Left lung (tissue), 14 donors: ENCODE measurements at places on chromosomes 6 and 20. TPM values are rescaled to one million over a fixed set of nuclear protein-coding genes. Genes with fewer than 3 reads are reported as not detected.

Gene PTPRT
- 2.9 TPM for total RNA-seq

Gene HCRTR2
- total RNA-seq, result not detected

- no peak overlapping the region for H3K4me3 ChIP-seq
- no peak overlapping the region for H3K27ac ChIP-seq
- H3K4me1 ChIP-seq, result no peaks in the 10 kb centered on the region
- no peak for DNase-seq
These were observed 294.6 kb upstream of the EPHA7 start for GRCh38 chr6:93713974-93714373.

- no peak for DNase-seq
- H3K4me1 ChIP-seq, result no peaks in the 10 kb centered on the region
- H3K4me3 ChIP-seq, result no peak overlapping the region
- no peaks in the 10 kb centered on the region for H3K27me3 ChIP-seq
These were observed 116.9 kb upstream of the ENPP5 start for GRCh38 chr6:46287681-46288080.

DNA sequence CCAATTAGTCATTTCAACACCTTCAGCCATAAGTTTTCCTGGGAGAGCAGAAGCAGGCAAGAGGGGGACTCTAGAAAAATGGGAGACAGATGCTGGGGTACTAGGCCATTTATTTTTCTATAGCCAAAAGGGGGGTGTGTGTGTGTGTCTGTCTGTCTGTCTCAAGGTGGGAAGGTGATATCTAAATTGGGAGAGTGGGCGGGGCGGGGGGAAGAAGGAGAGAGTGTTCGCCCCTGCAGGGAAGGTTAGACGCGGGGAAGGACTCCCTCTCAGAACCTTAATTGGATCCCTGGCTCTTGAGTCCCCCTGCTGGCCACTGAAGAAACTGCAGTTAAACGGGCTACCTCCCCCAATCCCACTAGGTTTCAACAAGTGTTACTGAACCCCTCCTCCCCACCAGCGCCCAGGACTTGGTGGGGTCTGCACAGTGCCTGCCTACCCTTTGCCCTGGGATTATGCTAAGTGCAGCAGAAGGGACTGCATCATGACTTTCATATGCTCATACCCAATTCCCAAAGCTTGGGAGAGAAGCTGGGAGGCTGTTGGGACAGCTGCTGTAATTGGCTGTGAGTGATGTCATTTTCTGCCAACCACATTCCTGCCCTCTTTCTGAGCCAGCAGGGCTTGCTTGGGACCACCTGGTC, 45.8 kb downstream of the FOXP4 start:
- H3K36me3 ChIP-seq, result no peaks in the 10 kb centered on the region
- H3K4me1 ChIP-seq, result no peaks in the 10 kb centered on the region
- no peak overlapping the region for H3K4me3 ChIP-seq
- no peak overlapping the region for H3K27ac ChIP-seq
- DNase-seq, result peak; percentile 64

GRCh38 chr6:168385037-168385759, 55.8 kb upstream of the SMOC2 start:
- peak overlapping the region; percentile 69 for H3K27ac ChIP-seq
- H3K27me3 ChIP-seq, result no peaks in the 10 kb centered on the region
- DNase-seq, result no peak
- no peaks in the 10 kb centered on the region for H3K36me3 ChIP-seq
- no peaks in the 10 kb centered on the region for H3K4me1 ChIP-seq

- no peaks in the 10 kb centered on the region for H3K4me1 ChIP-seq
- no peaks in the 10 kb centered on the region for H3K36me3 ChIP-seq
- no peak overlapping the region for H3K4me3 ChIP-seq
- no peak overlapping the region for H3K27ac ChIP-seq
- no peak for DNase-seq
These were observed 62.8 kb downstream of the SAMD3 start for GRCh38 chr6:130159956-130160355.

DNA sequence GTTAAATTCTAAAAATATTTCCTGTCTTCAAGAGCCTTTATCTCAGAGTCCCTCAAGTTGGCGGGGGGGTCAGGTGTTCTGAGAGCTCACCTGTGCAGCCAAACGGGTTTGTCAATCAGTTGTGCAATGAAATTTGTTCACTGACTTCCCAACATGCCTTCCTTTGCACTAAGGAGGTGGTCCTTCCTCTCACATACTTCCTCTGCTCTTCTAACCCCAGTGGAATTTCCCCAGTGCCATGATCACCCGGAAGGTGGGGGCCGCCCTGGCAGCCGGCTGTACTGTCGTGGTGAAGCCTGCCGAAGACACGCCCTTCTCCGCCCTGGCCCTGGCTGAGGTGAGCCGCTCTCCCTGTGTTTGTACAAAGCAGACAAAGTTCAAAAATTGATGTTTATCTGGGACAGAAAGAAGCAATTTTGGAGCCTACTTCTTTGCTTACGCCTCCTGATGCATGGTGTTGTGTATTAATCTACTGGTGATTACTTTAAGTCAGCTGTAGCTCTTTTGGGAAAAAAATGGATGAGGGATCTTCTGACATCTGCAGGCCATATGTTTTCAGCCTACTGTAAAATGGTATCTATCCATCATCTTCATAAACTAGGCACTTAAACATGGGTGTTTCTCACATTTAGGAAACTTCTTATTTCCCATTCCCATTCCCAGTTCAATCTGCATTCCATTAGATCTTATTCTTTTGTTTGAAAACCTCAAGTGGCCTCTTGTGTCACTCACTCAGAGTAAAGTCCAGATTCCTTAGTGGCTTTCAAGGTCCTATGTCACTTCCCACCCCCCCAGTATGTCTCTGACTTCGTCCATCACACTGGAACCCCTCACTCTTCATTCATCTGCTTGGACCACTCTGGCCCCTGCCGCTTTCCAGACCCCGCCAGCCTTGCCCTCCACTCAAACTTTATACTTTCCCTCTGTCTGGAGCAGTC, 10.1 kb downstream of the ALDH5A1 start:
- H3K36me3 ChIP-seq, result no peaks in the 10 kb centered on the region
- no peak overlapping the region for H3K4me3 ChIP-seq
- H3K27ac ChIP-seq, result peak overlapping the region; percentile 71
- no peaks in the 10 kb centered on the region for H3K27me3 ChIP-seq

DNA sequence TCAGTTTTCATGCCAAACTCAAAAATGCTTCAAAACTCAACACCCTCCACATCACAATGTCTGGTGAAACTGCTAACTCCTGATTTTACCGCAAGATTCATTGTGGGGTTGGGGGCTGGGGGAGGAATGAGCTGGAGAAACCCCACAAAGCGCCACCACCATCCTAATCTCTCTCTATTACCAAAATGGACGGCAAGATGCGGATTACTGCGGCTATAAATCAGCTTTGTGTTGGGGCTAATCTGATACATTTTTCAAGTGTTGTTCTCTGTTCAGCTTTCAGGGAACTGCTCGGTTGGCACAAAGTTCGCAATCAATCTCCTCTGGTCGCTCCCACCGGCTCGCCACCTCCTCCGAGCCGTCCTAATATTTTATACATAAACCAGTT, 83.7 kb downstream of the TMEM242 start:
- H3K4me1 ChIP-seq, result peaks cover 11% of the 10 kb centered on the region
- no peaks in the 10 kb centered on the region for H3K36me3 ChIP-seq
- no peak for DNase-seq
- H3K27ac ChIP-seq, result no peak overlapping the region
- H3K27me3 ChIP-seq, result peaks cover 21% of the 10 kb centered on the region
